Bronchial smooth muscle cell (primary cell): ENCODE measurements at places on chromosomes 12 and 14. TPM values are rescaled to one million over a fixed set of nuclear protein-coding genes. Genes with fewer than 3 reads are reported as not detected.

The MYBPC1 gene
- not detected in 2 replicates for total RNA-seq

The GNPNAT1 gene
- total RNA-seq = 18.5 and 19.4 TPM in 2 replicates

The CLEC14A gene
- 0.32 and 1.1 TPM in 2 replicates for total RNA-seq

The GRIN2B gene
- total RNA-seq = under 0.01 TPM in 1 of 2 replicates, not detected in the other

The C12orf54 gene
- not detected in 2 replicates for total RNA-seq

The TSHR gene
- not detected in 2 replicates for total RNA-seq

The MFAP5 gene
- total RNA-seq = 17.5 and 106 TPM in 2 replicates

The ZNF891 gene
- total RNA-seq = 0.79 and 0.94 TPM in 2 replicates

The LALBA gene
- not detected in 2 replicates for total RNA-seq

The PPP4R3A gene
- total RNA-seq = 42.9 and 52.2 TPM in 2 replicates

The GSKIP gene
- total RNA-seq = 27.3 and 79.1 TPM in 2 replicates

The IRAK3 gene
- 5.1 and 6.5 TPM in 2 replicates for total RNA-seq

The ERG28 gene
- 3.4 and 5.4 TPM in 2 replicates for total RNA-seq

The OR6C2 gene
- not detected in 2 replicates for total RNA-seq

The NYNRIN gene
- total RNA-seq = 17.5 and 19.7 TPM in 2 replicates

The KIF5A gene
- 0.47 and 0.60 TPM in 2 replicates for total RNA-seq

The ORAI1 gene
- total RNA-seq = 5.0 and 5.4 TPM in 2 replicates

The ATXN2 gene
- total RNA-seq = 16.5 and 18.6 TPM in 2 replicates

The IL23A gene
- total RNA-seq = 0.09 TPM in 1 of 2 replicates, not detected in the other

The FAM90A1 gene
- not detected in 2 replicates for total RNA-seq

The AVPR1A gene
- not detected in 2 replicates for total RNA-seq

The PTGR2 gene
- total RNA-seq = 5.7 and 5.9 TPM in 2 replicates

The IL31 gene
- total RNA-seq = not detected in 2 replicates

The SPTB gene
- total RNA-seq = not detected in 2 replicates

The GPR65 gene
- not detected in 2 replicates for total RNA-seq

The HOXC11 gene
- total RNA-seq = not detected in 2 replicates

The TMEM263 gene
- 109 and 119 TPM in 2 replicates for total RNA-seq

The ESRRB gene
- under 0.01 TPM in 1 of 2 replicates, not detected in the other for total RNA-seq

The OTOGL gene
- 0.16 and 0.43 TPM in 2 replicates for total RNA-seq

The TEX52 gene
- not detected in 2 replicates for total RNA-seq

The CMKLR1 gene
- total RNA-seq = not detected in 2 replicates

The ITGB7 gene
- total RNA-seq = 0.47 and 1.4 TPM in 2 replicates

The CD69 gene
- not detected in 2 replicates for total RNA-seq

The TRIM9 gene
- under 0.01 and 0.94 TPM in 2 replicates for total RNA-seq

The RNASE2 gene
- total RNA-seq = not detected in 2 replicates

The TAS2R8 gene
- total RNA-seq = 0.26 TPM in 1 of 2 replicates, not detected in the other

The RTL1 gene
- total RNA-seq = under 0.01 TPM in 1 of 2 replicates, not detected in the other

The E2F7 gene
- total RNA-seq = 1.6 and 2.2 TPM in 2 replicates

The RASSF9 gene
- total RNA-seq = 0.43 and 0.47 TPM in 2 replicates

The GALNT8 gene
- 0.17 TPM in 1 of 2 replicates, not detected in the other for total RNA-seq

The NRL gene
- 0.95 and 1.0 TPM in 2 replicates for total RNA-seq

The LRP1-AS gene
- 0.17 TPM in 1 of 2 replicates, not detected in the other for total RNA-seq

The DDN gene
- under 0.01 TPM in 2 replicates for total RNA-seq

The HOTAIR gene
- total RNA-seq = not detected in 2 replicates
